Germinal center (tissue), 1 donor: ENCODE measurements at places on chromosomes 7 and 10.

GRCh38 chr10:76306856-76307255, 875.4 kb downstream of the LRMDA start:
- no peak for DNase-seq

GRCh38 chr7:68682910-68683309, 915.4 kb upstream of the AUTS2 start:
- DNase-seq = no peak

DNA sequence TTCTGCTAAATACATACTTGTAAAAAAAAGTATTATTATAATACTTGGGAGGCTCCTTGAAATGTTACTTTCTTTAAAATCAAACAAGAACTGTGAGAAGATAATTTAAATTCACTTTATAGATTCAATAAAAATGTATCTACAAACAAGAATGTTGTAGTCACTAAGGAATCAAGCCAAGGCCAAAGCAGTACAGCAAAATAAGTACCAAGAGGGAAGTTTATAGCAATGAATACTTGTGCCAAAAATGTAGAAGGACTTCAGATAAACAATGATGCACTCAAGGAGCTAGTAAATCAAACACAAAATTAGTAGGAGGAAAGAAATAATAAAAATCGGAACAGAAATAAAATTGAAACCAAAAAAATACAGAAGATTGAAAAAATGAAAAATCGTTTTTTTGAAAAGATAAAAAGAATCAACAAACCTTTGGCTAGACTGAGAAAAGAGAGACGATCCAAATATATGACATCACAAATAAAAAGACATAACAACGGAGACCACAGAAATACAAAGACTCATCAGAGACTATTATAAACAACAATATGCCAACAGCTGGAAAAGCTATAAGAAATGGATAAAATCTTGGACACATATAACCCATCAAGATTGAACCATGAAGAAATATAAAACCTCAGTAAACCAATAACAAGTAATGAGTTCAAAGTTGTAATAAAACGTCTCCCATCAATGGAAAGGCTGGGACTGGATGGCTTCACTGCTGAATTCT, 286.0 kb upstream of the TMEM229A start:
- DNase-seq = no peak

DNA sequence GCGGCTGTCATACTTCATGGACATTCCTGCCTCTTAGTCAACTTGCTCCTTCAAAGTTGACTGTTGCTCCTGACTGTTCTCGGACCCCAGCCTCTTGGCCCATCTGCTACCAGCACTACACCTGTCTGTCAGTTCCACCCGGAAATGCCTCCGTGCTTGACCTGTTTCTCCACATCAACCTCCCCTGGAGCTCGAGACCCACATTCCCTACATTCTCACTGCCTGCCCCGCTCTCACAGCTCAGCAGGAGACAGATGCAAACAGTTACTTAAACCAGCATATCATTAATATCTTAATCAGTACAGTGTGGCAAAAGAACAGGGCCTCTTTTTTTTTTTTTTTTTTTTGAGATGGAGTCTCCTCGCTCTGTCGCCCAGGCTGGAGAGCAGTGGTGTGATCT, 174.3 kb downstream of the NRP1 start:
- no peak for DNase-seq

DNA sequence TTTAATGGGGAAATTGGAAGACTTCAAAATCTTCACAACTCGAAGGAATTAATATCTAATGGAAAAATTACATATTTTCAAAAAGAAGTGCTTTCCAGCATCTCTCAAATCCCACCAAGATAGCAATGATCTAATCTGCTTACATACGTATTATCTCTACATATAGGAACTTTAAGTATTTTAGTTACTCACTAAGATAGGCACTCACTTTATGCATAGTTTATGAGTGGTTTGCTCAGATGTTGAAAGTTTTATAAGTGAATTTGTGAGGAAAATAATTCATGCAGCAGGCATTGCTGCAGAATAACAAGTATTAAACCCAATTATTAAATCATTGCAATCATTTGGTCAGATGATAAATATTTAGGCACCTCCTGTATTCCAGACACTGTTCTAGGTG, 2.3 kb upstream of the CYTH3 start:
- no peak for DNase-seq

DNA sequence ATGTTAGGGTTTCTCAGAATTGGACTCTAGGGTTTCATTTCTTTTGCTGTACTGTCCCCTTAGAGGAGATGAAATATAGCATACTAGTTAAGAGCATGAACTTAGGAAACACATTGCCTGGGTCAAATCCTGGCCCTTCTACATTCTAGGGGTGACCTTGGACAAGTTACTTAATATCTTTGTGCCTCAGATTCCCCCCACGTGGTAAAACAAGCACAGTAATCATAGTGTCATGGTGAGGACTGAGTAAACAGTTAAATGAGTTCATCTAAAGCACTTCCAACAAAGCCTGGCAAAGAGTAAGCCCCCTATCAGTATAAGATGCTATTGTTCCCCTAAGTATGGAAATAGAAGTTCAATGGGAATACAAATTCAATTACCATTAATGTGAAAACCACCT, 5.1 kb downstream of the DPY19L1 start:
- no peak for DNase-seq

- no peak for DNase-seq
Observed at GRCh38 chr7:82105463-82105862, 335.6 kb upstream of the HGF start.
